ENCODE measurements at places on chromosomes 3 and 15.

GRCh38 chr3:99753268-99753975 is 64.2 kb upstream of the CMSS1 start:
- DNase-seq: peak; percentile 79

GRCh38 chr3:33456756-33457155 is 16.6 kb upstream of the UBP1 start:
- DNase-seq: no peak

DNA sequence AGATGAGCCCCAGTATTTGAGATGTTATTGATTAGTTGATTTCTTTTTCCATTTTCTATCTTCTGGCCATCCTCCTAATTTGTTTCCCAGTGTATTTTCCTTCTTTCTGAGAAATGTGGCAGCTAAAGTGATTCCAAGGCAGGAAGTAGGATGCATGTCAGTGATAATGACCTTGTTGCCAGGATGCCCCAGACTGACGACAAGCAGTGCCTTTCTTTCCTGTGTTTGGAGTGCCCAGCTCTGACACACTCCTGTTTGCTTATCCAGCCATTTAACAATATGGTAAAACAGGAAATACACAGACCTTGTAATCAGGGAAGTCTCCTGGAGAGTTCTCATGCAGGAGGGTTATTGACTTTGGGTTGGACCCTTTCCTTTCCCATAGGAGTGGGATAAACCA is 20.4 kb downstream of the TMOD2 start:
- DNase-seq: no peak

GRCh38 chr3:110569073-110569472 is 502.5 kb upstream of the NECTIN3 start:
- no peak for DNase-seq

GRCh38 chr3:44504566-44504965 is 27.1 kb upstream of the ZNF445 start:
- DNase-seq: no peak

DNA sequence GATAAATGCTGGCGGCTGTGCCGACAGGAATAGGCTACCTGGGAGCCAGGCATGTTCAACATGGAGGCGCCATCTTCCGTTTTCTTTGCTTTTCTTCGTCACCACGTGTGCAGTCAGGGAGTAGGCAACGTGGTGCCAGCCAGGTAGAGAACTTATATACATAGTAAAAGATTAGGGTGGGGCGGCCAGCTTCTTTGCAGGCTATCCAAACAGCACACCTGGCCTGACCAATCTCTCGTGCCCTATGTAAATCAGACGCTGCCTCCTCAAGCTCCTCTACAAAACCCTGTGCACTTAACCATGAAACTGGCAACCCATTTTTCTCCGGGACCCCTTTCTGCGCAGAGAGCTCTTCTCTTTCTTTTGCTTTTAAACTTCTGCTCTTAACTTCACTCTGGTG is 28.6 kb upstream of the OR5K4 start:
- no peak for DNase-seq

GRCh38 chr15:100201376-100202280 is 140.1 kb downstream of the ADAMTS17 start:
- peak; percentile 52 for DNase-seq

DNA sequence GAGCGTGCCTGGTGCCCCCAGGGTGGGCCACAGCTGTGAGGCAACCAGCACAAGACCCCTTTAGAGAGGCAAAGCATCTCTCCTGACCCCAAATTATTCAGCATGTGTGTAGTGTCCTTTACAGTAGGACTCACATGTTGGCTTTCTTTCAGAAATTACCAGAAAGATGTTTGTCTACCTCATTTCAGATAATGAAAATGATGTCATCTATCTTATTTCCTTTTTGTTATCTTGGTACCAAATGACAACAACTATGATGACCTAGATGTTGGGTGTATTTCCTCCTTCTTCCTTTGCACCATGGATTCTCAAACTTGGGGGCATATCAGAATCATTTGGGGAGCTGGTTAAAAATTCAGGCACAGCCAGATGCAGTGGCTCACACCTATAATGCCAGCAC is 50.5 kb downstream of the DAPK2 start:
- no peak for DNase-seq

GRCh38 chr3:72810659-72811434 is 37.4 kb downstream of the SHQ1 start:
- no peak for DNase-seq

DNA sequence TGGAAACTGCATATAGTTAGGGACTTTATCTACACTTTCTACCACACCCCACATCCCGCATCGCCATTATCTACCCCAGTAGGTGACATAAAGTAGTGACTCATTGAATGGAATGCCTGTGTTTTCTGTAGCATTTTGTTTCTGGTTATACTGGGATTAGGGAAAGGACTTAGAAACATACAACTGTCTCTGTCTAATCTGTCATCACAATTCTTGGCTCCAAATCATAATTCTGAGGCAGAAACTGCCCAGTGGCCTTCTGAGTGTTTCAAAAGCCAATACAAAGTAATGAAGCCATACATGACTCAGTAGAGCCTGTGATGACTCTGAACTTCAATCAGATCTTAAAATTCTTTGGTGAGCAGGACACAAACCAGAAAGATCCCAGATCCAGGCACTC is 115.7 kb upstream of the CHRM5 start:
- DNase-seq: peak; percentile 76

DNA sequence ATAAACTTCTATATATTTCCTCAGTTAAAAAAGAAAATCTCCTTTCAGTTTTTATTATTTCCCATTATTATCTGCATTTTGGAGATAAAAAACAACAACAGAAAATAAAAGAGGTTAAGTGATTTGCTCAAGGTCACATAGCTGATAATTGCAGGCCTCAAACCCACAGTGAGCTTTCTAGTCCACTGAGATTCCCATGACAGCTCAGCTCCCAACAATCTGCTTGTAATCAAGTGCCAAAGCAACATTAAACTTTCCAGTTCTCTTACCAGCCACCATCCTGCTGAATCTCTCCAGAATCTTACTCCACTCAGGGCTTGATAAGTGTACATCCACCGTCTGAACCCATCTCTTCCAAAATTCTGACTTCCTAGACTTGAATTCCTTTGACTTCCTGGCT is 318.2 kb upstream of the SEMA6D start:
- no peak for DNase-seq

DNA sequence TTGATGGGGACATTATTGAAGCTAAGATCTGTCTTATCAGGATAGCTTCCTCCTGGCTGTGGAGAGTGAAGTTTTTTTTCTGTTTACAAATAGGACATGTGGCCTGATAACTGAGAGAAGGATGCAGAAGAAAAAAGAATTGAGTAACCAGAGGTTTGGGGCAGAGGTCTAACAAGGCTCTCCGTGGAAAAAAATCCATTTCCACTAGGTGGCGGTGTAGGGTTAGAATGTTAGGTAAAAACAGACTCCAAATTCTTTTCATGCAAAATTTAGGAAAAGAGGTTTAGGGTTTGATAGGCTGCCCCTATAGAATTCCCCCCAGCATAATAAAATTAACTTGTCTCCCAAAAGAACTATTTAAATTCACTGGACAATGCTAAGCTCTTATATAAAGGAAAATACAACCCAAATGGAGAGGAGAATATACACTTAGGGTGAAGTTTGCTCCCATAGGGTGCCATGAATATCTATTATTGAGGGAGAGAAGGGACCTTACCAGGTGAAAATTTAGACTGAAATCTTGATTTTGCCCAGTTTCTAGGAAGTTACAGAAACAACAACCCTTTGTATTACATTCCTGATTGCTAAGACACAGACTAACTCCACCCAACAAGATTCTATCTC is 1560.4 kb downstream of the OTOL1 start:
- peak; percentile 56 for DNase-seq

DNA sequence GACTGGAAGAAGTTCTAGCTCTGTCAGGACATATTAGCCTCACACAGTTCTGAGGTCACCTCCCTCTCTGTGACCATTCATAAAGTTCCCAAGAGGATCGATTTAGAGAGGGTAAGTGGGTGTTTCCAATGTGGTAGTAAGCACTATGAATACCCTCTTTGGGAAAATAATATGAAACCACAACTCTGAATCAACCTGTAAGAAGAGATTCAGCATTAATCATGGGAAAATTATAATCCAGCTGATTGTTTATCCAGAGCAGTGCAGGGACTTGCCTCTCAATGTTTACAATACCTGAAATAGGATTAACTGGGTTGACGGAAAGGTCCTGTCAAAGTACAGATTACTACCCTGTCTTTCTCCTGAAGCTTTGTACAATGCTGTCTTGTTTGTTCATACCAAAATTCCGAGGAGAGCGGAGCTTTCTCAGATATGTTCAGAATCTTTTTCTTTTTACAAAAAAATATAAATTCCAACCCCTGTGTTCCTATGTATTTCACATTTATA is 302.9 kb upstream of the DPPA4 start:
- no peak for DNase-seq

- no peak for DNase-seq
These were observed 175.3 kb downstream of the UACA start for GRCh38 chr15:70587896-70588567.
